Muscle of leg (tissue), 16 donors: ENCODE measurements at places on chromosomes 12 and 14. TPM values are rescaled to one million over a fixed set of nuclear protein-coding genes. Genes with fewer than 3 reads are reported as not detected.
A peak's percentile ranks its signal among the peaks of the same experiment; 100 is the strongest.

DNA sequence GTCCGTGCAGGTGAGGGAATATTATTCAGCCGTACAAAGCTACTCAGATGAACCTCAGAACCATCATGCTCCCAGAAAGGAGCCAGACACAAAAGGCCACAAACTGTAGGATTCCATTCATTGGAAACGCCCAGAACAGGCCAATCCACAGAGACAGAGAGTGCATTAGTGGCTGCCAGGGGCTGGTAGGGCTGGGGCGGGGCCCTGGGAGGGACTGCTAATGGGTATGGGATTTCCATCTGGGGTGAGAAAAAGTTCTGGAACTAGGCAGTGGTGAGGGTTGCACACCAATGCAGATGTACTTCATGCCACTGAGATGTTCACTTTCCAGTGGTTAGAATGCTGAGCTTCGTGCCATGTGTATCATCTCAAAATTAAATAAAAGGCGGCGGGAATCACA, 101.1 kb downstream of the RFLNA start:
- DNase-seq = peak; percentile 62

- peak; percentile 89 for DNase-seq
Measured at GRCh38 chr12:121712461-121713256, at the start of gene TMEM120B. Gene TMEM120B, plus strand, starts transcription at chr12:121712752. Its CDS starts 144 bp downstream, at chr12:121712896.

DNA sequence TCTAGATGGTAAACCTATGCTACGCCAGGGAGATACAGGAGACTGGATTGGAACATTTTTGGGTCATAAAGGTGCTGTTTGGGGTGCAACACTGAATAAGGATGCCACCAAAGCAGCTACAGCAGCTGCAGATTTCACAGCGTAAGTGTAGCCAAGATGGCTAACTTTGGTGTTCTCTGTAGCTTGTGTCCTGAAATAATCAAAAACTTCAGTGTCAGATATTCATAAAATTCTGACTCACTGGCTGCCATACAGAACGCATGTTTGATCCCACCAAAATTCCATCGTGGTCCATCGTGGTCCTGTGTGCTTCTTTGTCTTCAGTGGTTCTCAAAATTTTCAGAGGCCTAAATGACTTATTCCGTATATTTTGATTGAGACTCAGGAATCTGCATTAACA, 1.3 kb downstream of the STRAP start:
- DNase-seq = no peak

DNA sequence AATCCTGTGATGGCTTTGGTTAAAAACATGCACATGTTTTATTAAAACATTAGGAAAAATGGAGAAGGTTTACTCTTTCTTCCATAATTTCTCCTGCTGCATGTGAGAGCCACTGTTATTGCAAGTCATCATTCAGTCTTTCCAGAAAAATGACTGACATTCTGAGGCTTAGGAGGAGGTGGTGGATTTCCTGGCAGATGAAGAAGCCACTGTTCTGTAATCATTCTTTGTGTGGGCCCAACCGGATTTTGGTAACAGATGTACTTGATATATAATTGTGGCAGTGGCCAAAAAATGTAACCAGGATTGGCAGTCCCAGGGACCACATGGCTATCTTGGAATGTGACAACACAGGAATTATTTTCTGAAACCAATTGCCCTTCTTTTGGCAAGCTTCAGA, 120.2 kb downstream of the DAAM1 start:
- DNase-seq = no peak

DNA sequence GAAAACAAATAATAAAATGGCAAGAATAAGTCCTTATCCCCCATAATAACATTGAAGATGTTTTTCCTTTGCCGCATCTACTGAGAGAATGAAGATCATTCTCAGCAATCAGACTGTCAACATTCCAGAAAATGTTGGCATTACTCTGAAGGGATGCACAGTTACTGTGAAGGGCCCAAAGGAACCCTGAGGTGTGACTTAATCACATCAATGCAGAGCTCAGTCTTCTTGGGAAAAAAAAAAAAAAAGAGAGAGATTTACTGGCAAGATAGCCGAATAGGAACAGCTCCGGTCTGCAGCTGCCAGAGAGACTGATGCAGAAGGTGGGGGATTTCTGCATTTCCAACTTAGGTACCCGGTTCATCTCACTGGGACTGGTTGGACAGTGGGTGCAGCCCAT, 41.3 kb upstream of the OR6J1 start:
- no peak for DNase-seq

GRCh38 chr12:126966498-126966897, 1300.5 kb upstream of the TMEM132C start:
- no peak for DNase-seq

DNA sequence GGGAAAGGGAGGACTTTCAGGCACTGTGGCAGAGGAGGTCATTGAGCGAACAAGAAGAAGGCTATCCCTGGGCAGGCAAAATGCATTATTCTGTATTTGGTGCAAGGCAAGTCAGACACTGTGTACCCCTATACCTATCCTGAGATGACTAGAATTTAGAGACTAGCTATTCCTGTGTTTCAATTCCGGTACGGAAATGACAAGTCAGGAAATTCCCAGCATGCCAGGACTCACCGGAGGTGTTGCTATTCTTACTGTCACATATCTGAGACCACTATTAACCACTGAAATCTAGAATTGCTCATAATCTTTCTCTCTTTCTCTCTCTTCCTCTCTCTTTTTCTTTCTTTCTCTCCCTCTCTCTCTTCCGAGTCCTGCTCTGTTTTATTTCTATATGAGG, 297.1 kb downstream of the PDZRN4 start:
- no peak for DNase-seq

DNA sequence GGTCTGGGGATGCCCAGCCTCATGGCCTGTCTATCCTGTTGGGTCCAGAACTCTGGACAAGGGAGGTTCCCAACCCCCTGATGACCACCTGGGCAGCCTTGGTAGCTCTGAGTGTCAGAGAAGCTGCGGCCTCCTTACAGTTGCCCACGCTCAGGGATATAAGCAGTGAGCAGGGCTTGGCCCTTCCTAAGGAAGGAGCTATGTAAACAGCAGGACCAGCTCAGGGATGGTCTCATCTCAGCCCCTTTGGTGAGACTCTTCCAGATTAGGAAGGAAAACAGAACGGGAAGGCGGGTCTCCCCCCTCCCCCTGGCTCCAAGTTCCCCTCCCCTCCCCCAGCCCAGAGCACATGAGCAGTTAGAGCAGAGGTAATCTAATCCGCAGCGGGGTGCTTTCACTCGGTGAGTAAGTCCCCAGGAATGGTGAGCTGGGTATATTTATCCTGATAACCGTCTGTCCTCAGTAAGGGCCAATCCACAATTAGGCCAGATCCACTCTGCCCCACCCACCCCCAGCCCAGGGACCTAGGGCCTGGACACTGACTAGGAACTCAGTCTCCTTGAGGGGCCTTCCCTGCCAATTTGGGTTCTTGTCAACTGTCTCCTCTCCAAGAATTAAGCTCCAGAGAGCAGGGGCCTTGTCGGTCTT, 29.5 kb upstream of the RPLP0 start:
- peak; percentile 91 for DNase-seq

DNA sequence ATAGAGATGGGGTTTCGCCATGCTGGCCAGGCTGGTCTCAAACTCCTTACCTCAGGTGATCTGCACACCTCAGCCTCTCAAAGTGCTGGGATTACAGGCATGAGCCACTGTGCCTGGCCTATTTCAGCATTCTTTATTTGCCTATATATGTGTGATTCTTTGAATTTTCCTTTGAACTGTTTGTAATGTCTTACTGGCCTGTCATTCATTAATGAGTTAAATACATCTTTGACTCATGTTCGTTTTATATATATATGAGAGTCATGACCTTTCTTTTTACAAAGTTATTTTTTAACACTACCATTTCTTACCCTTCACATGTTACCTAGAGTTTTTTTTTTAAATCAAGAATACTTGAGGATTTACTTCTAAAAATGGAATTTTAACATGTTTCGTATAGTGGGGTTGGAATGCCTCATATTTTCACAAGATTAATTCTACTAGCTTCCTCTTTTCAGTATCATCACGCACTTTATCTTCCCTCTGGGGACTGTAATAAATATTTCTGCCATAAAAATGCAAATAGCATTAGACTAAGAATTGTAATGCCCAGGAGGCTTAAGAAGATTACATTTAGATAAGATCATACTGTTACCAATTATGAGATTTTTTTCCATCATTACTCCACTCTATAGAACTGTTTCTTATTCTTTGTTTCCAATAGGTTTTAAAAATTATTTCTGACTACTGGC, 66.7 kb downstream of the NTN4 start:
- DNase-seq = peak; percentile 22

GRCh38 chr12:65082406-65082805, 38.7 kb downstream of the WIF1 start:
- peak; percentile 57 for DNase-seq

The ENO2 gene
- polyA plus RNA-seq = 10.2 TPM

The GPR135 gene
- polyA plus RNA-seq = 2.8 TPM

The TMEM119 gene
- 47.8 TPM for polyA plus RNA-seq

The COX8C gene
- not detected for polyA plus RNA-seq
